Stimulated activated CD8-positive, alpha-beta memory T cell treated with anti-CD3 and anti-CD28 coated beads, Interleukin-15, amount 100 ng/mL, for 24 hours (primary cell): ENCODE measurements at places on chromosomes 11 and 22.

- no peak for DNase-seq
Observed at GRCh38 chr11:91299980-91300379, 924.6 kb upstream of the FAT3 start.

DNA sequence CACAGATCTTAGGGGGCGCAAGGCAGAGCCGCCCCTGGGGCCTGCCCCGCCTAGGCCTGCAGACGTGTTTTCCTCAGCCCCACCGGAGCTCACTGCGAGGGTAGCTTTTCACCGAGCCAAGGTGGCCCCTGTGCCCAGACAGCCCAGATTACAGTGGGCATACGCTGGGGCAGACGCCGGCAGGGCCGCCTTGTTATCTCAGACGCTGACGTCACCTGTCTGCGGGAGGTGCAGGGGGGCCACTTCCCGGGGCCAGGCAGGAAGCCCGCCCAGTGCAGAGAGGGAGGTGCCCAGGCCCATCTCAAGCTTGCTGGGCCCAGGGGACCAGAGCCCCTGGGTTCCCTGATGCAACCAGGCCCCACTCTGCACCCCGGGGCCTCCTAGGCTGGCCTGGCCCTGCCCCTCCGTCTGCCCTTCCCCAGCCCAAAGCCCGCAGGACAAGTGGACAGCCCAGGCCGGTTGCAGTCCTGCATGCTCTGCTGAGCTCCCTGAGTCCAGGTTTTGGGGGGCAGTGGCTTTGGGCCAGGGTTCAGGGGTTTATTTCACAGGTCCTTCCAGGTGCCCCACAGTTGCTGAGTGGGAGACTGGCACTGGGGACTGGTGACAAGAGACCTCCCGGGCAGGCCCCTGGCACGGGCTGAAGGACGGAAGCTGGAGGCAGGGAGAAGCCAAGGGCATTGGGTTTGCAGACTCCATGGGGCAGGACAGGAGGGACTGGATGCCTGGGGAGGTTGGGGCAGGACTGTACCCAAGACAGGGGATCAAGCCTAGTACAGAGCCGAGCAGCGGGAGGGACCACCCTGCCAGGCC lies 38.6 kb downstream of the IGF2 start:
- no peak for DNase-seq

GRCh38 chr11:57727185-57727584 lies 14.1 kb upstream of the SELENOH start:
- DNase-seq = no peak

GRCh38 chr11:103433386-103434072 lies 324.3 kb downstream of the DYNC2H1 start:
- DNase-seq = no peak

DNA sequence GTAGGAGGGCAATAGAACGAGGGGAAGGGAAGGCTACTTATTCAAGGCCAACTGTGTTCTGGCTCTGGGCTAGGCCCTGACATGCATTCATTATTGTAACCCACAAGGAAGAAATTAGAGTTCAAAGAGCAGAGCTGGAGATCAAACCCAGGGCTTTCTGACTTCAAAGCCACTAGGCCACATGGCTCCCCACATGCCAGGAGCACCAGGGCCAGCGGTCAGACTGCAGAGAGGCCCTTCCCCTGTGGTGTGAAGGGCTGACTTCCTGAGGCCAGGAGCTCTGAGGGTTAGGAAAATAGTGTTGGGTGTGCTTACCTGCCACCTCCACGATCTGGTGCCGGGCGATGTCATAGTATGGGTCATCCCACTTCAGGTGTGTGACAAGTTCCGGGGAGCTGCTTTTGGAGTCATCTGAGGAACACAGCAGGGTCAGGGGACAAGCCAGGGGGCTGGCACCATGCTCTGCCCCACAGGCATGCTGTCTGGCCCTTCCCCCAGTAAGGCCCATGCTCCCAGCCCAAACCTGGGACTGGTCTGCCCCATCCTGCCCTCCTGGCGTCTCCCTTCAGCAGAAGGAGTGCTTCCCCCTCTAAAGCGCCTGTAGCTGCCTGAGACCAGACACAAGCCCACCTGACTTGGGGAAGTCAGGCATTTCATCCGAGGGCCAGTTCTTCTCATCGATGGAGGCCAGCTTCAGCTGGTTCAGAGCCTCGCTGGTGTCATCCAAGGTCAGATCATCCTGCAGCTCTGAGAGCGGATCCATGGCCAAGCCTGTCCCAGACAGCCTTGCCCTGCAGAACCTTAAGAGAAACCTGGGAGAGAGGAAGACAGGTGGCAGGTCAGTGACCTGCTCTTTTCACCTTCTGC lies 4.8 kb downstream of the ARHGAP1 start:
- DNase-seq = no peak

DNA sequence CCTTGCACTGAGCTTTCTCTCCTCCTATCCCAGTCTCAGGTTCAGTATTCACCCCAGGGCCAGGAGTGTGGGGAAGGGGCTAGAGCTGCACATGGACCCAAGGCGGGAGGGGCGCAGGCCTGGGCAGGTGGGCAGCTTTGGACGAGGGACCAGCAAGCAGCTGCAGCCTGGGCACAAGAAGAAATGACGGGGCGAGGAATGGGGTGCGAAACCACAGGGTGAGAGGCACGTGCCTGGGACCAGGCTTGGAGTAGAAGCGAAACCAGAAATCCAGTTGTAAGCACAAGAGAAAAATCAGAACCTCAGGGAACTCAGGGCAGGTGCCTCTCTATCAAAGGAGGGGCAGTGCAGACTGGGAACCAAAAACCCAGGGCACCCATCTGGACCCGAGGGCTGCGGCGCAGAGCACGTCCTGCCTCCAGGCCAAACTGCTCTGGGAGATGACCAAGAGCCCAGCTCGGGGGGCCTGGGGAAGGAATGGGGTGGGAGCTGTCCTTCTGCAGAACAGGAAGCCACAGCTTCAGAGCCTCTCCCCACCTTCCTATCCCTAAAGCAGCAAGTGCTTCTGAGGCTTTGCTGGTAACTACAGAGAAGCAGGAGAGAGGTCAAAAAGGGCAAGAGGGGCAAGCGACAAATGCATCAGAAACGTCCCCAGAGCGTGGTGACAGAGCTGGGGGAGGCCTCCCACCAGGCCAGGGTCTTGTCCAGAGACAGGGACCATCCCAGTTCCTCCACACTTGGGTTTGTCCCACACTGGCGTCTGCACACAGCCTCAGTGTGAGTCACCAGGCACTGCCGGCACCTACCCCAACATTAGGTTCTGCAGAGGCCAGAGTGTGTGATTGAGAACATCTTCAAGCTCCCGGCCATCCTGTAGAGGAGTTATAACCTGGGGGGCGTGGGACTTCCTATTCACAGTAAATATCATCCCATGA lies 18.3 kb upstream of the TMPRSS4 start:
- no peak for DNase-seq

DNA sequence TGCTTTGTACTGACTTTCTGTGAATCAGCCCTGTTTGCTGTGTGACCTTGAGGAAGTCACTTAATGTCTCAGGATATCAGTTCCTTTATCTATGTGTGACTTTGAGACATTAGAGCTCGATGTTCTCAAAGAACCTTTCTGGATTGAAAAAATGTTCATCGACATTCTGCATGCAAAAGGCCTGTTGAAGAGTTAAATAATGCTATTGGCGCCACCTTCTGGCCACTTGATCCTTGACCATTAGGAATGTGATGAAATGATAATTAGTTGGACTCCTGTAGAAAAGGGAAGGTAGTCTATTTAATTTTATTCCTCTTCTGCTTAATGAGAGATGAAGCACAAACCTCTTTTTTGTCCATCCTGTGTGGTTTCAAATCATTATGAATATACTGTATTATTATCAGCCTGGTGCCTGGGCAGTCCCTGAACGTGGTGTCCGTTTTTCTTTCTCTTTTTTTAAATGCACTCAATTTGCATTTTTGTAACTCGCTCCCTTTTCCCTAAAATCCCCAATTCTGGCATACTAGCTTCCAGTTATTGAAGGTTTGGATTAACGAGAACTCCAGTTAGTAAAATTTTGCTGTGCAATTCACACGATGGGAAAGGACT lies 20.7 kb downstream of the ELF5 start:
- DNase-seq = no peak
